ENCODE measurements at places on chromosomes 5 and 9. TPM values are rescaled to one million over a fixed set of nuclear protein-coding genes. Genes with fewer than 3 reads are reported as not detected.

The MAT2B gene
- polyA plus RNA-seq: 129 TPM

The SEMA6A gene
- polyA plus RNA-seq: 59.0 TPM

The TTC39B gene
- polyA plus RNA-seq: 8.2 TPM

- no peak for DNase-seq
These were observed 83.5 kb upstream of the CCL21 start for GRCh38 chr9:34793428-34793827.

GRCh38 chr5:172086194-172086975 is 79.9 kb upstream of the FBXW11 start:
- DNase-seq: no peak

GRCh38 chr9:3299872-3300271 is 225.9 kb downstream of the RFX3 start:
- no peak for DNase-seq

DNA sequence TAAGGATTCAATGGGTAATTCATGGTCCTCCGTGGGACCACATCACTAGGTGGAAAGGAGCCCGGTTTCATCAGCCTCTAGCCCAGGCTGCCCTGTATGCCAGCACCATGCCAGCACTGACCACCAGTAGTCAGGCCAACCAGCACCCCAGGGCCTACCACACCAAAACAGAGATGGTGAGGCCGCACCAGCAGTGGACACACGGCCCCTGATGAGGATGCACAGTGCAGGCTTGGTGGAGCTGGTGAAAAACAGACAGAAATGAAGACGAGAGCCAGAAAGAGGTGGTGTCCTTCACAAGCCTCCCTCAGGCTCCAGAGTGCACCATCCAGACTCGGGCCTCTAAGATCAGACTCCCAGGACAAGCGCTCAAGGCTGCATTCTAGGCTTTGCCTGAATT is 128.2 kb downstream of the MED10 start:
- DNase-seq: no peak

Measured in left renal pelvis (tissue), 4 donors.